Amniotic stem cell (primary cell): ENCODE measurements at places on chromosomes 12 and 14.

DNA sequence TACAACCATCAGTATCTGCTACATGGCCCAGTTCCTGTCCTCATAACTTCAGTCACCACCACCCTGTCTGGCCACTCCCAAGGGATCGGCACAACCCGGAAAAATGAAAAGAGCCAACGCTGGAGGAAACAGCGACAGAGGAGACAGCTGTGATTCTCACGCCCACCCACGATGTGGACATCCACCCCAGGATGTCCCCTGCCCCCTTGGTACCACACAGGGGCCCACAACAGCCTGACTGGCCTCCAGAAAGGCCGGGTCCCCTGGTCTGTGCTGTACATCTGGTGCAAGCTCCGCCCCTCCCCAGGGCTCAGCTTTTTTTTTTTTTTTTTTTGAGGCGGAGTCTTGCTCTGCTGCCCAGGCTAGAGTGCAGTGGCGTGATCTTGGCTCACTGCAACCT lies 12.5 kb downstream of the RPS6KL1 start:
- DNase-seq: no peak

DNA sequence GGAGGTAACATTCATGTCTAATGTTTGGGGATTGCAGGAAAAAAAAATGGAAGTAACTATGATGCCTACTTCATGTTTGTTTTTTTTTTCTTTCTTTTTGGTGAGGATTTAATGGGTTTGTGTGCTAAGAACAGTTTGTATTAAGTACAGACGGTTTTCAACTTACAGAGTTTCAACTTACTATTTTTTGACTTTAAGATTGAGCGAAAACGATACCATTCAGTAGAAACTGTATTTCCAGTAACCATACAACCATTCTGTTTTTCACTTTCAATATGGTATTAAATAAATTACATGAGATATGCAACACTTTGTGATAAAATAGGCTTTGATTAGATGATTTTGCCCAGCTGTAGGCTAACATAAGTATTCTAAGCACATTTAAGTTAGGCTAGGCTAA lies 10.4 kb downstream of the TECPR2 start:
- DNase-seq: no peak

DNA sequence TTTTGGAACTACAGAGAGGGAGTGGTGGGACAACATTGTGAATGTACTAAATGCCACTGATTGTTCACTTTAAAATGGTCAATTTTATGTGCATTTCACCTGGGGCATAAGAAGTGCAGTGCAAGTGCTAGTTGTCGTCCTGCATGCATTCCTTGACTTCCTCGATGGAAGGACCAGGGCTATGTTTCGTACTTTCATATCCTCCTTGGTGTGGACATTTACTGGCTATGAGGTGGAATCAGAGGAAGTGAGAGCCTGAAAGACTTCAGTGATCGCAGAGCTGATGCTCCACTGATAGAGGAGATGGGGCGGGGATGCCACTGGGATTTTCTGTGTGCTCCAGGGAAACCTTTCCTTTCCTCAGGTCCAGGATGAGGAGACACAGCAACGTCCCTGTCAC lies 54.1 kb upstream of the DDX11 start:
- no peak for DNase-seq

DNA sequence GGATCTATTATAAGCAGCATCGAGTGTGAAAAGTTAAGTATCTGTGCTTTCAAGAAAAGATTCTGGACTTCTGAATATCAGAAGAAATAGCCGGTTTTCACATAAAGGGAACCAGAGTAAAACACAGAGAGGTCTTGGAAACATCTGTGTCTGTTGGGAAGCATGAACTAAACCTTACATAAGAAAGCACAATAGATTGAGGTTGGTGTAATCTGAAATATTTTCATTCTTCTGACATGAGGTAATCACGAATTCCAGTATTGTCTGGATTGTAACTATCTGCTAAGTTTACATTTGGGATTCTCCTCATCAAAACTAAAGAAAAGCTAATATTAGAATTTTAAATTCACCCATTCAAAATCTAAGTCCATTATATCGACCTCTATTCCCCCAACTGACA lies 161.3 kb downstream of the CPNE8 start:
- no peak for DNase-seq

GRCh38 chr14:67668559-67668958 lies 5.9 kb downstream of the VTI1B start:
- no peak for DNase-seq

DNA sequence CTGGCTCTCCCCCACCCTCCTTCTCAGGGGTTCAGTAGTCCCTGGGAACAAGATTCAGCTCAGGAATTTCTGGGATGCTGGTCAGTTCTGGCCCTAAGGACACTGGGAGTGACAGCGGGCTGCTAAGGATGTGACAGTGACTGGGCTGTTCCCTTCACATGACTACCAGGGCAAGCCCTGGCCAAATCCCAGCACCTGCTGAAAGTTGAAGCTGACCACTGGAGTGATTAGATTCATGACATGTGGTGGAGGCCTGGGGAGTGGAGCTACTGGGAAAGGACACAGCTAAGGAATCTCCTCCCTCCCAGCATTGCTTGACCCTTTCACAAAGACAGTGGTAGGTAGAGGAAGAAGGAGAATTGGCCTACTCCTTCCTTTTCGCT lies 204.9 kb downstream of the DAD1 start:
- no peak for DNase-seq

DNA sequence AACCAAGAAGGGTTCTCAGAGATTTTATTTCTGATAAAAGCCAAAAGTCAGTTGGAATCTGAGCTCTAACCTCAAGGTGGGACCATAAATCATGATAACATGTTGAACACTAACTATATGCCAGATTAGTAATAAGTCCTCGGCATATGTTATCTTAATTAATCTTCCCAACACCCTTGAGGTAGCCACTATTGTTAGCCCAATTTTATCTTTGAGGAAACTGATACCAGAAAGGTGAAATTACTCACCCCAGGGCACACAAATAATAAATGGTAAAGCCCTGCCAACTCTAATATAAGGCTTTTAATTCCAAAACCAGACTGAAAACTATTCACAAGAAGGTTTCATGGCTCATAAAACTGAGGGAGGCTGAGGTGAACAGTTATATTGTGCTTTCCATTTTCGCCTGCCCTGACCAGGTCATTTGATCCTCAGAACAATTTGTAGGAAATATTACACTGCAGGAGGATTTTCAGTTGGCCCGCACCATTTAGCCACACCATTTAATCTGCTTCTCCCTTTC lies 16.1 kb upstream of the NUAK1 start:
- no peak for DNase-seq

GRCh38 chr12:13576935-13577500 lies 380.5 kb downstream of the EMP1 start:
- no peak for DNase-seq
